ENCODE measurements at places on chromosomes 12 and 14. TPM values are rescaled to one million over a fixed set of nuclear protein-coding genes. Genes with fewer than 3 reads are reported as not detected.

PTPN6 gene
- total RNA-seq = 1.6 TPM

LGMN gene
- 28.9 TPM for total RNA-seq

GRCh38 chr12:106308611-106309010 lies 6.1 kb downstream of the TCP11L2 start:
- no peak for DNase-seq

DNA sequence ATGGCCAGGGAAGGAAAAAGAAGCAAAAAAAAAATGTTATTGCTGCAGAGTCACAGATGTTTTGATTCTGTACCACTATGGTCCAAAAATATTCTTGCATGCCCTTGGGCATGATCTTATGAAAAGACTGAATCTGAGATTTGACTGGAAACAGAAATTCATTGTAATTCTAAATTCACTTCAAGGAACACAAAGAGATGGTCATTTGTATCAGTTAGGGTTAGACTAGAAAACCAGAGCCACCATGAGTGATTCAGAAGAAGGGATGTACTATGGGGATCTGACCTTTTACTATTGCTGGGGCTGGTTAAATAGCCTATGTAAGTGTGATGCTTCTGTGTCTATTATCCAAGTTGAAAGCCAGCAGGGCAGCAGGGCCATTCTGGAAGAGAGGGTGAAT lies 5.2 kb downstream of the TMTC1 start:
- DNase-seq = no peak

- no peak for DNase-seq
Observed at GRCh38 chr12:46915836-46916235, 90.0 kb upstream of the SLC38A4 start.

DNA sequence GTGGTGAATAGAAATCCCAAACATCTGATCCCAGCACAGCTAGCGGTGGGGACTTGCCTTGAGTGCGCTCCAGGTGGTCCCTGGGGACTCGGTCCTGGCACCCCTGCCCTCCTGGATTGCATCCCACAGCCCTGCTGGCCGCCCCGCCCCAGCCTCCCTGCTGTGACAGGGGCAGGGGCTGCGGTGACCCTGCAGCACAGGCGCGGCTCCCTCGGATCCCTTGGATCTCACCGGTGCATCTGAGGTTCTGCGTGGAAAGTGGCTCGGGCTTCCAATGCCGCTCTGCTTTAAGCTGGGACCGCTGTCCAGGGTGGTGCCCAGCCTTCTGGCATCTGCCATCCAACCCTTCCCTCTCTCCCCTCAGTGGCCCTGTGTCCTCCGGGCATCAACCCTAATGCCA lies 16.0 kb downstream of the ANKRD9 start:
- no peak for DNase-seq

DNA sequence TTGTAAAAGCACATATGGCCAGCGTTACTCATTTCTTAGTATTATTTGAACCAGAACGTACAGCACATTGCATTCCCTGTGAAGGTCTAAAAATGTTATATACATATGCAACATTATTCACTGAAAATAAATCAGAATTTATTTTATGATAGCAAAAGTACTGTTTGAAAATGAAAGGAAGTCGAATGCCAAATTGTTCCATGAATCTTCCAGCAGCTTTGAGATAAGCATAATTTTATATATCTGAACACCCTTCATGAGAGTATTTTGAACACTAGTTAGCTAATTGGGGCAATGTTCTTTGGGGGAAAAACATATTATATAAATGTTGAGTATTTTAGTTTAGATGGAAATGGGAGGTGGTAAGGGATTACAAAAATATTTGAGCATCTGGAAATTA lies 300.7 kb upstream of the SYT1 start:
- DNase-seq = no peak
